ENCODE measurements at places on chromosomes 11 and 22. TPM values are rescaled to one million over a fixed set of nuclear protein-coding genes. Genes with fewer than 3 reads are reported as not detected.

Gene OR52A1
- not detected for total RNA-seq

Gene APBB1
- total RNA-seq = 2.4 TPM

- DNase-seq = no peak
Measured at GRCh38 chr11:132779497-132779896, 752.8 kb downstream of the OPCML start.

DNA sequence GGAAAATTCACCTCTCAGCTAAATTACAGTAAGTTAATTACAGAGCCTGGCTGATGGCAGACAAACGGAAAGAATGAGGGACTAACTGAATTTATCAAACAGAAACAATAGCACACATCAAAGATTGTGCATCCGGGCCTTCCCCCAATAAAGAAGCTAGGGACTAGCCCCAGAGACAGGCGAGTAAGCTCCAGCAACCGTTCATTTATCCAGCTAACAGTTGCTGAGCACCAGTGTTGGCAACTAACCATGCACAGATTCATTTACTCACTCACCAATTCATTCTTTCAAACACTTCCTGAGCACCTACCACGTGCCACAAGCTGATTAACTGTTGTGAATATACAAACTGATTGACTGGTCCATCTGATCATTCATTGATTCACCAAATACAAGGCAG is 51.2 kb downstream of the SMCO4 start:
- DNase-seq = no peak

DNA sequence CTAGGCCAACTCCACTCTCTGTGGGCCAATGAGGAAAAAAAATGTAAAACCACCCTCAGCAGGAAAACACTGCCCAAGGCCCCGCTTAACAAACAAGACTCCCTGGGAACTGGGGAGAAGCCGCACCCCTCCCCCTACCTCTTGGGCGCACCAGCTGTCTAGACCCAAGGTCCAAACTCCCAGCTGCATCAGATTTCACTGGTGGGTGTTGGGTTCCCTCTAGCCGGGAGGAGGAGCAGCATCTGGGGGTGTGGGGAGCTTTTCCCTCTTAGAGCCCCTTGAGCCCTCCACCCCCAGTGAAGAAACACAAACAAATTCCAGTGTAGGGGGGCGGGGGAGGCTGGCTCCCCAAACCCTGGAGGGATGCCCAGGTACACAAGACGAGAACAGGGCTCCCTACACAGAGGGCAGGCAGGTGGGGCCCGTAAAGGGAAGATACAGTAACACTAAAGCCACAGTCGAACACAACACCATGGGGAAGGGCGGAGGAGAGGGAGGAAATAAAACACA is 64.9 kb downstream of the NECTIN1 start:
- peak; percentile 89 for DNase-seq

DNA sequence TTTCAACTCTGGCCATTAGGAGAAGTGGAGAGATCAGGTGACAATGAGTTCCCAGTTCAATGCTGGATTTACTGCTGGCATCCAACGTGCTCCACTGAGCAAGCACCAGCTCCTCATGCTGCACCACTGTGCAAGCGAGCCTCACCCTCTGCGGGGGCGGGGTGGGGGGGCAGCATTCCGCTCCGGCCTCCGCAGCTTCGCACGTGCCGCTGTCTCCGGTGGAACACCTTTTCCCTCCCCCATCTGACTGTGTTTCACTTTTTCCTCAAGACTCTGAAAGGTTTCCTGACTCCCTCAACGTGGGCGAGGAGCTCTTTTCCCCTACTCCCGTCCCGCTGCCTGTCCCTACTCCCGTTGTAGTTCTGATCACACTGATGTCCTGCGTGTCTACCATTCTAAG is 835 bp upstream of the RHOD start:
- no peak for DNase-seq

GRCh38 chr11:45428116-45428515 is 142.0 kb upstream of the SYT13 start:
- no peak for DNase-seq

Gene BRMS1
- total RNA-seq = 63.1 TPM

DNA sequence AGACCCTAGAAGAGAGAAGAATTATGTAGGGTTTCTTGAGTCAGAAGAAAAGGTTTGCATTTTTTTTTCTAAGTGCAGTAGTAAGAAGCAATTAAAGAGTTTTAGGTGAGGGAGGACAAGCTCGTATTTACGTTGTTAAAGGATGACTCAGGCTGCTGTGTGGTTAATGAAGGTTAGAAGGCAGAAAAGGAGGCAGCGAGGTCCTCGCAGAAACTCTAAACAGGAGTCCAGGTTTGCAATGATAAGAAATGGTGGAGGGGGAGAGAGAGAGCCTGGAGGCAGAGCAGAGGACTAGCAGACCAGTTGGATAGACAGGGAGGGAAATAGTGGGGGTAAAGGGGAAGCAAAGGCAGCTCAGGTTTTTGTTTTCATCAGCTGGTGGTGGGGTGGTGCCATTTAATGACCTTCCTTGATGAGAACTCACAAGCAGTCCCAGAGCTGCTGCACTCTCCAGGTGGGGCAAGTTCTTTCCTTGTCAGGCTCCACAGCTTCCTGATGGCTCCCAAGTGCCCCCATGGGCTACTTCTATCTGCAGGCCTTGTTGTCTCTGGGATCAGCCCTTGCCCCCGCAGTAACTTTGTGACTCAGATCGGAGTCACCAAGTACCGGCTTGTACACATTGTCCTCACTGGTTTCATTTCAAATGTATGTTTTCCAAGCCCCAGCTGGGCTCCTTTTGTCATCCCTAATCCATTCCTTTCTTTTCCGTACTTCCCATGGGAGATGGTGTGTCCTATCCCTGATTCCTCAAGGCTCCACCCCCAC is 8.3 kb upstream of the INSC start:
- no peak for DNase-seq

- DNase-seq = no peak
Measured at GRCh38 chr11:87726506-87726905, 448.7 kb downstream of the RAB38 start.

DNA sequence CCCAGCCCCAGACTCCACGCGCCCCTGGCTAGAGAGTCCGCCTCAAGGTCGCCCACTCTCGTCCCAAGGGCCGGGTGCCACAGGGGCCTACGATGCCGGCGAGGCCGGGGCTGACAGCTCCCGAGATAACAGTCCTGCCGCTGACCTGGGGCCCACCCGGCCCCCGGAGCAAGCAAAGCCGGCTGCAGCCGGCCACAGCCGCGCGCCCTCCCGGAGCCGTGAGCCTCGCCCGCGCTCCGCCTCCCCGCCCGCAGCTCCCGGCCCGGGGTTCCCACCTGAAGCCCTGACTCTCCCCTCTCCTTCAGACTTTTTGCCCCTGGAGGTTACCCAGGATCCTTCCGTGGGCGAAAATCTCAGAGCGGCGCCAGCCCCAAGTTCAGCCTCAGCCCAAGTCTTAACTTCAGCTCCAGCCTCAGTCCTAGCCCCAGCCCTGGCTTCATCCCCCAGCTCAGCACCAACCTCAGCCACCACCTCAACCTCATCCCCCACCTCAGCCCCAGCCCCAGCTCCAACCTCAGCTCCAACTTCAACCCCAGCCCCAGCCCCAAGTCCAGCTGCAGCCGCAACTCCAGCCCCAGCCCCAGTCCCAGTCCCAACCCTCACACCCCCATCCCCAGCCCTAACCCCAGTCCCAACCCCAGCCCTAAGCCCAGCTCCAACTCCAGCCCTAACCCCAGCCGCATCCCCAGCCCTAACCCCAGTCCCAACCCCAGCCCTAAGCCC is 1.7 kb downstream of the KLHDC7B start:
- no peak for DNase-seq

- no peak for DNase-seq
Measured at GRCh38 chr11:33801821-33802193, 27.5 kb upstream of the FBXO3 start.

Gene TRPT1
- 24.8 TPM for total RNA-seq

Data from HepG2 (cell line).